Stimulated activated naive CD4-positive, alpha-beta T cell treated with Interleukin-2 at 50 U/mL for 16 hours (primary cell): ENCODE measurements at places on chromosomes 4 and X.

- DNase-seq: no peak
Observed at GRCh38 chrX:17738737-17739535, 1.6 kb downstream of the SCML1 start.

DNA sequence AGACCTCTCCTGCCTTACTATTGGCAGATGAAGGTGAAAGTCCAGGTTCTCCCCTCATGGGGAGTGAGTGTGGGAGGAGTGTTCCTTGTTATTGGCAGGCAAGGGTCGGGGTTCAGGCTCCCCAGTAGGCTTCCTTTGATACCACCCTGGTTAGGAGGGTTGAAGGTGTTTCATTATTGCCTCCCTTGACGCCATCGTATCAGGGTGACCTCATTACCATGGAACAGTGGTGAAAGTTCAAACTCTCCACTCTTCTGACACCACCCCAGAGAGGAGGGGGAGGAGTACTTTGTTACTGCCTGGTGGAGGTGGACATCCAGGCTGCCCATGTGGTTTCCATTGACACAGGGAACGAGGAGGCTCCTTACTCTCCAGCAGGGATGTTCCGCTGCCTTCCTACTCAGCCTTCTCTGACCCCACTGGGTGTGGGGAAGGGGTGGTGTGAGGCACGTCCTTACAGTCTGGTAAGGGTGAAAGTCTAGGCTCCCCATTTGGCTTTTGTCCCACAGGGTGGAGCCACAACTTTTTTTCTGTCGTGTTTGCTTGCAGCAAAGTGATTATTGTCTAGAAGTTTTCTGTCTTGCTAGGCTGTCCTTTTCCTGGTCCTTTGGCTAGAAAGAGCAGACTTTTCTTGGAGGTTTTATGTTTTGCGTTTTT is 37.2 kb upstream of the USP9X start:
- no peak for DNase-seq

GRCh38 chrX:101385795-101386541 is at the start of gene BTK:
TSS of gene BTK (minus strand) at chrX:101386191. CDS start at chrX:101375284, 10,907 bp downstream.
- no peak for DNase-seq

GRCh38 chr4:158538911-158539310 is 17.2 kb downstream of the RXFP1 start:
- no peak for DNase-seq

- DNase-seq: no peak
Observed at GRCh38 chr4:159382856-159383561, 280.1 kb downstream of the RAPGEF2 start.

GRCh38 chrX:68878977-68879645 is 50.3 kb downstream of the EFNB1 start:
- DNase-seq: no peak

DNA sequence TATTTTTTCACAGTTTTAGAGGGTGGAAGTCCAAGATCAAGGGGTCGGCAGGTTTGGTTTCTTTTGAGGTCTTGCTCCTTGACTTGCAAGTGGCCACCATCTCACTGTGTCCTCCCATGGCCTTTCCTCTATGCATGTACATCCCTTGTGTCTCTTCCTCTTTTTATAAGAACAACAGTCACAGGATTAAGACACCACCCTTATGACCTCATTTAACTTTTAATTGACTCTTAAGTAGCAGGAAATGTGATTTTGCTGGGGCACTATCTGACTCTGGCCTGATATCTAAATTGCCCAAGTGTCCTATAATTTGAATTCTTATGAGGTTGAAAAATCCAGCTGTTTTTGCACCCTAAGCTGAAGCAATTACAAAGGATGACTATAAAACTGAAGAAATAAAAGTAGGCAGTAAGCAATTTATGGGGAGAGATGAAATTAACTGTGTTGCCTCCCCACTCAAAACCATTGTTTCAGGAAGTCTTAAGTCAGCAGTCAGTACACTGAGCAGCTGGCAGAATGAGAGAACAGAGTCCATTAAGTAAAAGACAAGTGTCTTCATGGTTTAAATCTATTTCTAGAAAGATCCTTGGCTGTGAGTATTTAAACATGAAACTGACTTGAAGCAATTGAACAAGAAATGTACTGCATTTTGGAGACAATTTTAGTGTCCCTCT is 601.3 kb downstream of the SPRY1 start:
- no peak for DNase-seq

GRCh38 chr4:96352051-96352517 is 512.2 kb downstream of the PDHA2 start:
- no peak for DNase-seq

- DNase-seq: no peak
Observed at GRCh38 chr4:6419452-6420028, 52.9 kb downstream of the PPP2R2C start.

DNA sequence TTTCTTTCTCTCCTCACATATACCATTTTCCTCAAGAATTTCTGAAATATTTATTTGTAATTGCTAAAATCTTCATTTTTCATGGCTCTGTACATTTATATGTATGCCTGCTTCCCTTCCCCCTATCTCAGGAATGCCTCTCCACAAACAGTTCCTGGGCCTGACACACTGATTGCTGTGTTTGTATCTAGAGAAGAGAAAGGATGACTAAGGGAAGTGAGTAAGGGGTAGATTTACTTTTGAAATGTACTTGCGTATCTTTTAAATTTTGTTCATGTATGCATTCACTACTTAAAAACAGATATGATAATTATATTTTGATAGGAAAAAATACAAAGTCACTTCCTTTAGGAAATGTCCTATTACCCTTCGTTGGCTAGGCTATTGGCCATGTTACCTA is 790.8 kb downstream of the PCDH18 start:
- DNase-seq: no peak

- no peak for DNase-seq
Observed at GRCh38 chr4:11801466-11802446, 373.1 kb upstream of the HS3ST1 start.

DNA sequence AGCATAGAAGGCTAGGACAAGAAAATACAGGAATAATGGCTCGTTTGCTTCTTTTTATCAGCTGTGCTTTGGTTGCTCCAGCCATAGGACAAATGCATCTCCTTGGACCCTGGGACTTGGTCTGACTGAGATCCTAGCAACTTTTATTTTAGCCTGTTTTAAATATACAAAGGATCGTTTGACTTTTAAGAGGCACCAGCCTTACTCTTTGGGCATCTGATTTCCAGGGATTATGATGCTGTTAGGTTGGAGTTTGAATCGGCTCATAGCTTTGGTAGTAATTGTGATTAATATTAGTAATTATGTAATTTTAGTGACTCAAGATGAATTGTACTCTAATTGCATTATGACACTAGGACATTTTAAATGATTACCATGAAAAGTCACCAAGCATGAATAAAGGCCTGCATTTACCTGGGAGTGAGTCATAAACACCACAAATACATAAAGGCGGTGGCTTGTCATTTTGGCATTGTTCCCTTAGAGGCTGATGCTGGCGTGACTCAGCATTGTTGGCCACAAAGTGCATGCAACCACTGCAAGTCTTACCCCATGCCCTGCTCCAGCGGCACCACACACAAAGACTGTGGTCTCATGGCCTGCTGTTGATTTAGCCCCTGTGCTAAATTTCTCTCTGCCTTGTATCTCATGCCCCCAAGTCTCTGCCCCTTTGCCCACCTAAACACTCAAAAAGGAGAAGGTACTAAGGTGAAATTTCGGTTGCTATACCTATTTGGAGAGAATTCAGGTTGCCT is 12.4 kb downstream of the GPAT3 start:
- peak; percentile 77 for DNase-seq

GRCh38 chr4:149426461-149426860 is 389.2 kb downstream of the IQCM start:
- no peak for DNase-seq

- no peak for DNase-seq
Observed at GRCh38 chr4:84496706-84497503, 2.2 kb downstream of the NKX6-1 start.

- no peak for DNase-seq
Observed at GRCh38 chr4:53094040-53094439, 231.9 kb downstream of the RASL11B start.

DNA sequence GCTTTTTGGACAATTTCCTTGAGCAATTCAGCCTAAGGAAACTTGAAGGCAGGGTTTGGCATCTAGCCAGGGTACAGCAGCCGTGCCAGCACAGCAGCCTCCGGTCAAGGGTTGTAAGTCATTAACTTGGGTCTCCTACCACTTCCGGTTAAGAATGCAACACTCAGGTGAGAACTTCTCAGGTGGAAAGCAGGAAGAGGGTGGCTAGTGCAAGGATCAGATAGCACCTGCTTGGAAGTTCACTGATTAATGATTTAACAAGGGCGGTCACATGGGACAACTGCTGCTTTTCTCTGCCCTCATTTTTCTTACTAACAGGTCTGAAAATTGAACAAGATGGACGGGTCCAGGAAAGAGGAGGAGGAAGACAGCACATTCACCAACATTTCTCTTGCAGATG is 30.1 kb upstream of the SCOC start:
- no peak for DNase-seq

DNA sequence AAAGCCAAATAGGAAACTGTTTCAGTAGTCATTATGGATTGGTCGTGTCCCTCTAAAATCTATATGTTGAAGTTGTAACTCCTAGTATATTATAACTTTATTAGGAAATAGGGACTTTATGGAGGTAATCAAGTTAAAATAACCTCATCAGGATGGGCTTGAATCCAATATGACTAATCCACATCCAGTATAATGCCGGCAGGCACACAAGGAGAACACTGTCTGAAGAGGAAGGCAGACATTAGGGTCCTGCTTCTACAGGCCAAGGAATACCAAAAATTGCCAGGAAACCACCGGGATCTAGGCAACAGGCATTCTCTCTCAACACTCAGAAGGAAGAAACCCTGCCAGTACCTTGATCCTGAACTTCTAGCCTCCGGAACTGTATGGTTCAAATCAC is 130.3 kb downstream of the ATP10D start:
- no peak for DNase-seq

DNA sequence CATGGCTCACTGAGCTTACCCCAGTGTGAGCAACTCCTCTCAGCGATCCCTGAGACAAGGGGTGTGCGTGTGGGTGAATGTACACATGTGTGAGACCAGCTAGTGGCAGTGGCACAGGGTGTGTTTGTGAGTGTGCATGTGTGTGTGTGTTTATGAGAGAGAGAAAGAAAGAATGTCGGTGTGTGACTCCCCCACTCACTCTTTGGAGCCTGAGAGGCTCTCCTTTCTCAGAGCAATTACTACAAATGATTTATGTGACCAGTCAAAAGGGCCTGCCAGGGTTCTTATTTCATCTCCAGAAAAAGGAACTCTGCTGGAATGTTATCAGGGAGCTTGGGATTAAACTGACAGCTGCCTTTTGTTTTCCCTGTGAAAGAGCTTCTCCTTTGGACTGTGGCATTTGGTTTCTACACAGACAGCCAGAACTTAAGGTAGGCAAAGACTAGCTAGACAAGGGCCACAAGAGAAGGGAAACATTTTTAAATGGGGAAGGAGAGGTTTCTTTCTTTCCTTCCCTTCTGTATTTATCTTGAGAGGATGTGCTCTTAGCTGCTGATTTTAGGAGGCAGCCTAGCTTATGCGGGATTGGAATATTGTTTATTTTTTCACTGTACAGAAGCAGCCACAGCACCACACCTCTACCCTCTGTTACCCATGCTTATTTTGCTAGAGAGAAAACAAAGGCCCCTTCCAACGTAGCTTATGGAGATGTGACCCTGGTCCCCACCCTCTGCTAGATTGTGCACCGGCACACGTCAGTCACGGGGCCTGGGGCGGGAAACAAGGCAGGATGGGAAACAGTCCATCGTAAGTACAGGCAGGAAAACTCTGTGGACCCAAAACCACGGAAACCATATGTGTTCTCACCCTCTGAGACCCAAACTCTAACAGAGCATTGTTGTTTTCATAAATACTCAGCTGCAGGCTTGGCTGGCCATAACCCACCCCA is 143.5 kb downstream of the MGST2 start:
- DNase-seq: no peak

DNA sequence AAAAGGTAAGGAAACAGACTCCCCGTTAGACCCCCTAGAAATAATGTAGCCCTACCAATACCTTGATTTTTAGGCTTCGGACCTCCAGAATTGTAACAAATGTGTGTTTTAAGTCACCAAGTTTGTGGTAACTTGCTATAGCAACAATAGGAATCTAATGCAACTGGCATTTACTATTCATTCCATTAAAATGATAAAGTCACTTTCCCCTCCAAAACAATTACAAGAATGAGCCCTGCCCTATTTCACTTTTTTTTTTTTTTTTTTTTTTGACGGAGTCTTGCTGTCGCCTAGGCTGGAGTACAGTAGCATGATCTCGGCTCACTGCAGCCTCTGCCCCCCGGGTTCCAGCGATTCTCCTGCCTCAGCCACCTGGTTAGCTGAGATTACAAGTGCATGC is 3.5 kb upstream of the DDX60L start:
- DNase-seq: no peak

- no peak for DNase-seq
Observed at GRCh38 chr4:82508806-82509428, 52.9 kb downstream of the TMEM150C start.

GRCh38 chrX:27622883-27623282 is 32.7 kb downstream of the DCAF8L2 start:
- DNase-seq: no peak

DNA sequence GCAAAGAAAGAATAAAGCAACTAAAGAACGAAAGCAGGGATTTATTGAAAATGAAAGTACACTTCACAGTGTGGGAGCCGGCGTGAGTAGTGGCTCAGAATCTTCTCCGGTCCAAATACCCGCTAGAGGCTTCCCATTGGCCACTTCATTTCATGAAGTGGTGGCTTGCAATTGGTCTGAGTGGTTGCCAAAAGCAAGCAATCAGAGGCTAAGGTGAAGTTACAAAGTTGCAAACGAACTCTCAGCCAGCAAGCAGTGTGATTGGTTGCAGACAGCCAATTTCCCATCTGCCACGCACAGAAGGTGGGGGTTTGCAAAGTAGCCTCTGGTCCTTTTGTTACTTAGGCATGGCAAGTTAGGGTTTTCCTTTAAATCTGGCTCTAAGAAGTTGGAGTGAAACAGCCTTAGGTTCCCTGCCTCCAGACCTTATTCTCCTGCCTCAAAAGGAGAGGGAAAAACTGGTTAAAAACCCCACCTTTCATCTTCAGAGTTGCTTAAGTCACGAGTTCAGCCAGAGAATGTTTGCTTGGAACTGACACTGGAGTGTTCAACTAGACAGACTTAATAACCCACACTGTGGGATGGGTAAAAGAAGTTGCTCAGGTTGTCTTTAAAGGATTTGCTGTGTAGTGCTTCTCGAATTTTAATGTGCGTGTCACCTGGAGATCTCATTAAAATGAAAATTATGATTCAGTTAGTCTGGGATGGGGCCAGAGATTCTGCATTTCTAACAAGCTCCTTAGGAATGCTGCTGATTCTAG is 6.9 kb upstream of the CLOCK start:
- DNase-seq: no peak

DNA sequence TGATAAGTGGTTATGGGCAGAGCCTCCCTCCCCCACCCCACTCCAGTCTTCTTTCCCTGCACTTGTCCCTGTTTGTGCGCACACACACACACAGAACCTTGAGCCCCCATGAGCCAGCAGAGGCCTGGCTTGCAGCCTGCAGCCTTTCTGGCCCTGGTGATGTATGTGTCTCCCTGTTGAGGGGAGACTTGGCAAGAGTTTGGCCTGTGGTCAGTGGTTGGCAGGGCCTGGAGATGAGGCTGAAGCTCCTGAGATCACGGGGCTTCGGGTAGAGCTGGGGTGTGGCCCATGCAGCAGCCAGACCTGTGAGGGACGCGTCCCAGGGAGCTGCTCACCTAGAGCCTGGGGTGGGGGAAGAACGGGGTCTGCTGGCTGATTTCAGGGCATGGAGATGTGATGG is 2.3 kb downstream of the GPR173 start:
- no peak for DNase-seq
